ENCODE measurements at places on chromosomes 4 and X.

GRCh38 chr4:78213218-78213617 is 156.1 kb downstream of the FRAS1 start:
- no peak for DNase-seq

DNA sequence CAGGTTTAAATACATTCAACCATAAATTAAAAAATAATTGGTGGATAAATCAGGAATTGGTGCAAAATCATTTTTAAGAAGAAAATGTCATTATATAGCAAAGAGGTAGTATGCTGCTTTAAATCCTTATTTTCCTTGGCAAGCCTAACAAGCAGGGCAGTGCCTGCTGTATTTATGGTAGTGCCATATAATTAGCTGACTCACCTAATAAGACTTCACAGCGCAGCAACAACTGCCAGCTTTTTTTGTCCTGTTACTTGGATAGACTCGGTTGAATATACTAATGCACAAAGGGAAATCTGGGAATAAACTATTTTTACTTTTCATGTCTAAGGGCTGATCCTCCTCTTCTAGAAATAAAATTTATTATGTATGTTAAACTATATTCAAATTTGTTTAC is 99.1 kb downstream of the SNCA start:
- no peak for DNase-seq

DNA sequence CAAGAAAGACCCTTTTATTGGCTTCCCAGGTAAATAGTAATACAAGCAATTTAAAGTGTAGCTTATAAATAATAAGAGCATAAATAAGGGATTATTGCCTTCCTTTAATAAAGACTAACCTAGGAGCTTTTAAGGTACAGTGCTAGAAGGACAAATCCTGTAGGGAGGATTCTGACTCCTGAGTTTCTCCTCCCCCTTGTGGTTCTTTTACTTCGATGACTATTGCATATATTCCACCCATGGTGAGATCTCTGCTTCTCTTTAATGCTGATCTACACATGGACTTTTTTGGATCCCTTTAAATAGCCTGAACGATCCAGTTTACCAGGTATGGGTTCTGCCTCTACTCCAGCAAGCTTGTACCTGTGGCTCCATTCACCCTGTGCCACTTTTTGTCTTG is 2.5 kb downstream of the GALNT7 start:
- no peak for DNase-seq

- DNase-seq, result no peak
Observed at GRCh38 chr4:10462876-10463275, 5.7 kb upstream of the ZNF518B start.

- DNase-seq, result no peak
Observed at GRCh38 chr4:100299046-100299840, 109.0 kb upstream of the DDIT4L start.

DNA sequence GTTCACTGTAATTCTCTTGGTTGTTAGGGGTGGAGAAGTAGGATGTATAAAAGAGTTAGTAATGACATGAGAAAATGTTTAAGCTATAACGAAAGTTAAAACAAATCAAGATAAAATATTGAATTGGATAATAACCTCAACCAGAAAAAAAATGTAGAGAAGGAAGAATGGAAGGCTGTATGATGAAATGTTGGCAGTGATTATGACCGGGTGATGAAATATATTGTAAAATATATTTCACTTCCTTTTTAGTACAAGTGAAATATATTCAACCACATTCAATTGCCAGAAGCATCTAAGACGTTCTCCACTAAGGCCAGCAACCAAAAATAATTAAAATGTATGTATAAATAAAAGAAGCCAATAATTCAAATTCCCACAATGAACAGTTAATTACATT is 309.3 kb upstream of the FGF13 start:
- no peak for DNase-seq

- DNase-seq, result no peak
Observed at GRCh38 chrX:96540111-96540631, 144.5 kb upstream of the DIAPH2 start.
